T-helper 1 cell (primary cell): ENCODE measurements at places on chromosomes 16 and 17.

DNA sequence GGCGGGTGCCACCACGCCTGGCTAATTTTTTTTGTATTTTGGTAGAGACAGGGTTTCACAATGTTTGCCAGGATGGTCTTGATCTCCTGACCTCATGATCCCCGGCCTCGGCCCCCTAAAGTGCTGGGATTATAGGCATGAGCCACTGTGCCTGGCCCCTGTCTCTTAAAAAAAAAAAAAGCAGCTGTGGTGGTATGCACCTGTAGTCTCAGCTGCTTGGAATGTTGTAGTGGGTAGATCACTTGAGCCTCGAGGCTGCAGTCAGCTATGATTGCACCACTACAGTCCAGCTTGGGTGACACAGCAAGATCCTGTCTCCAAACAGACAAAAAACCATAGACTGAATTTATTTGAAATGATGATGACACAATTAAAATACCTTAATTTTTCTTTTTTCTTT, 24.3 kb downstream of the CDK12 start:
- DNase-seq: no peak

- no peak for DNase-seq
These were observed 61.1 kb downstream of the RPA1 start for GRCh38 chr17:1890758-1891450.

GRCh38 chr17:14317383-14317782, 16.5 kb downstream of the HS3ST3B1 start:
- no peak for DNase-seq

DNA sequence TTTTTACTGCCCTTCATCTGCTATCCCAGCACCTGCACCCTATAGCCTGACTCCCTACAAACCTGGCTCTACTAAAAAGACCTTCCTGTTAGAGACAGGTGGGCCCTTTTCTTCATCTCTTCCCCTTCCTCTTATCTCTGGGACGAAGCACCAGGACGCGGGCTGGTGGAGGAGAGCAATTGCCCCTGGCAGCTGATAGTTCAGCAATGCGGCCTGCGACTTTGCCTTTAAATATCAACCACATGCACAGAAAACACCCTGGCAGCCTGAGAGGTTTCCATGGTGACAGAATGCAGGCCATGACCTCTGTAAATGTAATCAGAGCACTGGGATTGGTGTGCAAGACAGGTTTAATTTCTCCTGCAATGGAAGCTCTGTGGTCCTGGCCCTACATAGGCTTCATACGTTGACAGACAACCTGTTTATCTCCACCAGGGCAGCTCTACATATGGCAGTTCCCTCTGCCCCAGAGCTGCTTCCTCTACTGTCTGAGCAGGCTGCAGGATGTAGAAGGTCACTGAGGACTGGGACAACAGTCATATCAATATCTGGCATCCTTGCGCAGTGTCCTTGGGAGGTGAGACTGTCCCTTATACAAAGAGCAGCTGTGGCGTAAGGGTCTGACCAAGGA, 10.0 kb upstream of the SKAP1 start:
- DNase-seq: peak; percentile 48

- DNase-seq: no peak
These were observed 30.5 kb downstream of the PTRH2 start for GRCh38 chr17:59676716-59677115.

- DNase-seq: no peak
These were observed 4.4 kb downstream of the SNAI3 start for GRCh38 chr16:88681709-88682451.

DNA sequence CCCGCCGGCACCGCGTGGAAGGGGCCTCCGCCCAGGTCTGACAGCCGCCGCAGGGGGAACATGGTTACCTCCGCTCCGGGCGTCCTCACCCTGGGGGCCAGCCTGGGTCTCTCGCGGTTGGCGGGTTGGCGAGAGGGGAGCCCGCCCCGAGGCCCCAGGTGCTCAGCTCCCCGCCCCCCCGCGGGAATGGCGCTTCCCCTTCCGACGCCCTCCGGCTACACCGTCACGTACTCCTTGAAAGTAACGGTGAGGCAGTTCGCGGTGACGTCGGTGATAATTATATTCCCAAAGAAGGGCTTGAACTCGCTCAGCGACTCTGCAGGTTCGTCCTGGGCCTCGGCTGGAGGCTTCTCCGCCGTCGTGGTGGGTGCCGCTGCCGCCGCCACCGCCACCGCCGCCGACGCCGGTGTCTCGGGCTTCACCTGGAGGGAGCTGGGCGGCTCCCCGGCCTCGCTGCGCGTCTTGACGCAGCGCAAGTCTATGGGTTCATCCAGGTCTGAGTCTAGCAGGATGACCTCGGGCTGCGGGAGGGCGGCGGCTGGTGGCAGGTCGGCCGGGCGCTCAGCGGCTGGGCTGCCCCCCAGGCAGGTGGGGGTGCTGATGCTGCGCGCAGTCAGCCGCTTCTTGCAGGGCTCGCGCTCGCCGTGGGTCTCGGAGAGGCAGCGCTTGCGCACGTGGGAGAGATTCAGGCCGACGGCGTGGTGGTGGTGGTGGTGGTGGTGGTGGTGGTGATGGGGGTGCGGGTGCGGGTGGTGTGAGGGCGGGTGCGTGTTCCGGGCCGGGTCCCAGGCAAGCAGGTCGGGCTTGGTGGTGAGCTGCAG, 5.3 kb downstream of the CBX4 start:
- DNase-seq: no peak

- no peak for DNase-seq
These were observed 41.1 kb upstream of the ERN1 start for GRCh38 chr17:64171041-64171440.

GRCh38 chr17:19579192-19579761, 45.6 kb downstream of the SLC47A1 start:
- no peak for DNase-seq

GRCh38 chr17:79754370-79754769, 23.6 kb upstream of the CBX2 start:
- no peak for DNase-seq

DNA sequence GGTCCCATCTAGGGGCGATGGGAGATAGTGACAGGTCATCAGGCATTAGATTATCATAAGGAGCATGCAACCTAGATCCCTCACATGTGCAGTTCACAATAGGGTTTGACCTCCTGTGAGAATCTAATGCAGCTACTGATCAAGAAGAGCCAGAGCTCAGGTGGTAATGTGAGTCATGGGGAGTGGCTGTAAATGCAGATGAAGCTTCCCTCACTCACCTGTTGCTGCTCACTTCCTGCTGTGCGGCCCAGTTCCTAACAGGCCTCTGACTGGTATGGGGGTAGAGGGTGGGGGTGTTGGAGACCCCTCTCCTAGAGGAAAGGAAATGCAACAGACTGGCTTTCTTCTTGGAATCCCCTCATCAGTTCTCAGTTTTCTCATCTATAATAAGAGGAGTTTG, 131.4 kb downstream of the CA10 start:
- no peak for DNase-seq

DNA sequence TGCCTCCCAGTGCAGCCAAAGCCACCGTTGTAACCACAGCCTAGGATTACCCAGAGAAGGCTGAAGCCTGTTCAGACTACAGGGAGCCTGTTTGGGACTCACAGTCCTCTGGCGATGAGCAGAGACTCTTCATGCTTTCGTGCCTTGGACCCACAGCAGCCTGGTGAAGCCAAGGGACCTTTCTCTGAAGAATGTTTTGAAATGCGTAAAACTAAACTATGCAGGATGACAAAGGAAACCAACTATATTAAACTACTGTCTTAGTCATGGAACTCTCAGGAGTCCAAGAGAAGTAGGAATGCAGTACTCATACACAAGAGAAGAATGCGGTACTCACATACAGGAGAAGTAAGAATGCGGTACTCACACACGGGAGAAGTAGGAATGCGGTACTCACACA, 20.9 kb downstream of the ABR start:
- no peak for DNase-seq

DNA sequence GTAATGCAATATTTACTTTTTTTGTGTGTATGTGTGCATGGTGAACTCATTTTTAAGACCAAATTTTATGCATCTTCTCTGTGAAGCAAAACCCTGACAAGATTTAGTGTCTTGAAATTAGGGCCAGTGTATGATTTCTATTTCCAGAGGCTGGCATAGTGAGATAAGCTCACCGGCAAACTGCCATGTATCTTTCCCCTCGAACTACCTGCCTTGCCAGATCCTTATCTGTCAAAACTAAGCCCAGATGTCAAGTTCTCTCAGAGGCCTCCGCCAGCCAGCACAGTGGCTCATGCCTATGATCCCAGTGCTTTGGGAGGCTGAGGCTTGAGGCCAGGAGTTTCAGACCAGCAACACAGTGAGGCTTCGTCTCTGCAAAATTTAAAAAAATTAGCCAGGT, 10.0 kb downstream of the USP32 start:
- no peak for DNase-seq

GRCh38 chr17:20077978-20078685, 69.0 kb downstream of the SPECC1 start:
- no peak for DNase-seq

DNA sequence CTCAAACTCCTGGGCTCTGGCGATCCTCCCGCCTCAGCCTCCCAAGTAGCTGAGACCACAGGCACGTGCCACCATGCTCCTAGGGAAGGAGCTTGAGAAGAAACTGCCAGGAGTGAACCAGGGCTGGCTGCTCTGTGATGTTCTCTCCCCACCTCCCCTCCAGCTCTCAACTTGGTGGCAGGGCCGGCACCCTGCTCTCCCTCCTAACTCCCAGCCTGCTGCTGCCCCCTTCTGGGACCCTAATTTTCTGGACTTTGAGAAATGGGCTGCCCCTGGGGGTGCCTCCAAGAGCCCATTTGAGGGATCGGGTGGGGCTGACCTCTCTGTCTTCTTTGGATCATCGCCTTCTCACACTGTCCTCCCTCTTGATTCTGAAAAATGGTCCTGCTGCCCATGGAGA, 14.9 kb upstream of the STAT3 start:
- DNase-seq: no peak

GRCh38 chr17:71217769-71218168, 903.1 kb upstream of the SOX9 start:
- DNase-seq: no peak

- DNase-seq: no peak
These were observed 25.8 kb downstream of the SLC38A7 start for GRCh38 chr16:58658796-58659211.

- DNase-seq: no peak
These were observed 176.0 kb downstream of the RBFOX1 start for GRCh38 chr16:7508656-7509055.

DNA sequence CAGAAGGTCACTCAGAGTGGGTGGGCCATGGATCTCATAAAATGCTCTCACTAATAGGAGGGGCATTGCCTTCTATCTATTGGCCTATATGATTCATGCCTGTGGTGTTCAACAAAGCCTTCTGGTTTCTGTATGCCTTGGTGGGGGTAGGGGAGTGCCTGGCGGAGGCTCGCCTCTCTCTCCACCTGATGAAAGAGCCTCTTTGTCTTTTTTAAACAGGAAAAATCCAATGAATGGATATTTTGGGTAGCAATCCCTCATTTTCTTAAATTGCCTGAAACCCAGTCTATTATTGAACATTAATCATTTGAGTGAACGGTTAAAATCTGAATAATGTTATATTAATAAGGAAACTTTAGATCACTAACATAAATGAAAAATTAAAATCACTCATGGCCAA, 90.6 kb downstream of the TOX3 start:
- no peak for DNase-seq

GRCh38 chr16:89352091-89352681, 134.7 kb downstream of the ZNF778 start:
- no peak for DNase-seq

DNA sequence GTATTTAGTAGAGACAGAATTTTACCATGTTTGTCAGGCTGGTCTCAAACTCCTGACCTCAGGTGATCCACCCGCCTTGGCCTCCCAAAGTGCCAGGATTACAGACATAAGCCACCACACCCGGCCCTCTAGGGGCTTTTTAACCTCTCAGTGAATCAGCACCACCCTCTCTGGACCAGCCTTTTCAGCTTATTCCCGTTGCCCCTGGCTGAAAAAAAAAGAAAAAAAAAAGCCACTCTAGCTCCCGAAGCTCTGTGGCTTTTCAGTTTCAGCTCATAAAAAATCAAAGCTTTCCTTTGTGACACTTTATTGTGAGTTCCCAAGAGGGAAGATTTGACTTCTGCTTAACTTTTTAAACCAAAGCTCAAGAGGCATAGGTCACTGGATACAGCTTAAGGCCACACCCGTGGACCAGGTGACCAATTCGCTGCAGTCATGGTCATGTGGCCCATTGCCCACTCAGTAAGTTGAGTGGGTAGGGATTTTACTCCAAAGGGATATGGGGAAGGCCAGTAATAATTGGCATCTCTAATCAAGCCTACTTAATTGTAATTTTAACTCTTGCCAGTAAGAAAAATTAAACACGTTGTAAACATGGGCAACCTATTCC, 46.6 kb upstream of the MED13 start:
- no peak for DNase-seq

GRCh38 chr17:71334048-71334751, 786.6 kb upstream of the SOX9 start:
- no peak for DNase-seq

GRCh38 chr16:17356243-17356933, 114.4 kb downstream of the XYLT1 start:
- no peak for DNase-seq

DNA sequence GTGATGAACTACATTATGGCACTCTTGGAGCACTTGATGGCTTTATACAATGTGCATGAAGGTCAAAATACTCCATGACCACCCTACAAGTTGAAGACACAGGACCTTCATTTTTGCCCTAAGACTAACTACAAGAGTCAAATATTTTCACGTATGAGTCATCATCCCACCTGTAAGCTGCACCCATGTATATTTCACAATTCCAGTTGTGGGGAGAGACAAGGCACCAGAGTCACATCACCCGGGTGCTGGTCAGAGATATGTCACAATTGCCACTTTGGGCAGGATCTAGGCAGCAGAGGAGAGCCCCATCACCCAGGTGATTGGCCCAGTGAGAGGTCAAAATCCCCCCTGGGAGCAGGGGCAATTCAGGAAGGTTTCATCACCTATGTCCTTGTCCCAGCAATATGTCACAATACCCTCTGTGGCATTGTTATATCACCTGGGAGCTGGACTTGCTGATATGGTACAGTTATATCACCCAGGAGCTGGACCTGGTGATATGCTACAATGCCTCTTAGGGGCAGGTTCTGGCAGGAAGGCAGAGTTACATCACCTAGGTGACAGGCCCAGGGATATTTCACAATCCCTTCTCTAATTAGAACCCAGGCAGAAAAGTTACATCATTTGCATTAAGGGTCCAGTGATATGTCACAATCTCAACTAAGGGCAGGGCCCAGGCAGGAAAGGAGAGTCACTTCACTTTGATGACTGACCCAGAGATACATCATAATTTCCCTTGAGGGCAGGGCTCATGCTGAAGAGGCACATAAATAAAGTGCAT, 1839.2 kb downstream of the TP53TG3F start:
- no peak for DNase-seq

DNA sequence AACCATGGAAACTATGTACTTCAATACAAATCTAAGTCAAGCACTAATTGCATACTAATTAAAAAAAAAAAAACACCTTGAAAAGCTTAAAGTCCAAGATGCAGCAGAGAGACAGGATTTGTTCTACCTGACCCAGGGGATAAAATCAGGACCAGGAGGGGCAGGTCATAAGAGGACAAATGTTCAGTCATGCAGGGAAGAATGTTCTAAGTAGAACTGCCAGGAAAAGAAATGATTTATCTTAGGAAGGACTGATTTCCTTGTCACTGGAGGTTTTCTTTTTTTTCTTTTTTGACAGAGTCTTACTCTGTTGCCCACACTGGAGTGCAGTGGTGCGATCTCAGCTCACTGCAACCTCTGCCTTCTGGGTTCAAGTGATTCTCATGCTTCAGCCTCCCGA, 9.1 kb upstream of the GHDC start:
- DNase-seq: no peak

- no peak for DNase-seq
These were observed 1.4 kb downstream of the VKORC1 start for GRCh38 chr16:31093132-31093703.

GRCh38 chr17:61381537-61381936, 18.1 kb upstream of the TBX2 start:
- no peak for DNase-seq
